NCI-H510A (cell line): ENCODE measurements at places on chromosomes 1 and 21.

GRCh38 chr1:50458507-50458906 is 35.3 kb upstream of the DMRTA2 start:
- DNase-seq, result no peak

- no peak for DNase-seq
Measured at GRCh38 chr1:53730224-53730865, 8.6 kb downstream of the GLIS1 start.

DNA sequence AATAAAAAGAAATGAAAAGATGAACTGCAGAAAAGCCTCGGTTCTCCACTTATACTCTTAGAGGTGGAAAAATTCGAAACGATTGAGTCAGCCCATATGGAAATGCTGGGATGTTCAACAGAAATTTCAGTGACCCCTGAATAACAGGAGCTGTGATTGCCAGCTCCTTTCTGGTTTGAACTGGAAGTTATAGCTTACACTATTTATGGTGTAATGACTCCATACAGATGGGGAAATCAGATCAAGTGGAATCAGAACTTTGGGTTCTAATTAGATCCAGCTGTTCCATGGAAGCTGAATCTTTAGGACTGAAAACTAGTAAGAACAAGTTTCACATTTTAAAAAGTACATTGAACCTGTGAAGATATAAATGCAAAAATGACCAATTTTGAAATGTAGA is 569.3 kb upstream of the ZRANB2 start:
- DNase-seq, result no peak

DNA sequence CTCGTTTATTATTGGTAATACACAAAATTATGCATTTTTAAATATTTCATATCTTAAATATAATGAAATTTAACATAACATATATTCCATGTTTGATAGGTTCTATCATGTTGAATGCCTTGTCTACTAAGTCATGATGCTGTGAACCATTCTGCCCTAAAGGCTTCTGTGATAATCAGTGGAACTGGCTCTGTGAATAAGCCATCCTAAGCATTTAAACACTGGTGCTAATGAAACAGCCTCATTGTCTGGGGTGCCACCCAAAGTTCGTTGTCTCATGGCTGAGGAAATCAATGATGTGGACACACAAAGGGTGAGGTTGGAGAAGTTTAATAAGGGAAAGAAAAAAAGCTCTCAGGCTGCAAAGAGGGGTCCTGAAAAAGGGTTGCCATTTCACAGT is 264.7 kb upstream of the ZRANB2 start:
- no peak for DNase-seq

DNA sequence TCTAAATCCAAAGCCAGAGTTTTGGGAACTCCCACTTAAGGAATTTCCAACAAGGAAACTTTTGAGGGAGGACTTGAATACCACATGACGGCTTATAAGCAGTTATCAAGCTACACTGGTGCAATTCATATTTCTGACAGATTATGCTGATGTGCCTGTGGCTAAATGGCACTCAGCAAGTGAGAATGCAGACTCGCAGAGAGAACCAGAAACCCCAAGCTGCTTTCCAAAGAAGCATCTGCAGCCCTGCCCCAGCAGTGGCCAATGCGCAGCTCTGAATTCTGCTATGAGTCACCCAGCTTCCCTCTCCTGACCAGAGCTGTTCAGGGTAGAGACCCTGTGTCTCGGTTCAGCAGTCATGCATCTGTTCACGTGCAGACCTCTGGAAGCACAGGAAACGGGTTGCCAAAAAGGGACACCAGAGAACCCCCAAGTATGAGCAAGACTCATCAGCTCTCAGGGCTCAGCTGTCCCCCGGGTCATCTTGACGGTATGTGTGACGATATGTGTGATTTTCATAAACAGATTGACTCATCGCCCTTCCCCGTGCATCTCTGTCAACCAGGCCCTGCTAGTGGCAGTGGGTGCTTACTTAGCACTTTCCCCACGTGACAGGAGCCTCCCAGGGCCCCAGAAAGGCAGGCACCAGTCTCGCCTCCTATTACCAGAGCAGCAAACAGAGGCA is 76.3 kb downstream of the ITPKB start:
- DNase-seq, result no peak

- no peak for DNase-seq
Measured at GRCh38 chr21:37128076-37128475, 55.0 kb downstream of the TTC3 start.

- DNase-seq, result no peak
Measured at GRCh38 chr1:161298116-161298515, 11.7 kb downstream of the MPZ start.

DNA sequence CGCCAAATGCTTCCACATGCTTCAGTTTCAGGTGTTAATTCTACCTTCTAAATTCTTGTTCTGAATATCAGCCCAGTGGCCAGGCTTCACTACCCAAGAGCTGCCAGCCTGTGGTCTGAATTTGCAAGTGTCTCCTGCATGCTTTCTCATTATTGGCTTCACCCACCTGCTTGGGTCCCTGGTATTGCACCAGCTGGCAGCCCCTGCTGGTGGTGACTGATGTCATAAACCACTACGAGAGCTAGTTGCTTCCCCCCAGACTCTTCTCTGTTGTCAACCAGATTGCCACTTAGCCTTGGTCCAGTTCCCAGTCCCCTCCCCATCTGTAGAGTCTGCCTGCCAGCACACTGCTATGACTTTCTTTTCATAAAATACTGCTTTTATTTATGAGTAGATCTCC is 197.7 kb upstream of the DUSP10 start:
- DNase-seq, result no peak
